ENCODE measurements at places on chromosomes 5 and 9. TPM values are rescaled to one million over a fixed set of nuclear protein-coding genes. Genes with fewer than 3 reads are reported as not detected.

Gene HAND1
- not detected for total RNA-seq

Gene ECSCR
- 345 TPM for total RNA-seq

Gene DMGDH
- not detected for total RNA-seq

Gene SECISBP2
- 42.0 TPM for total RNA-seq

DNA sequence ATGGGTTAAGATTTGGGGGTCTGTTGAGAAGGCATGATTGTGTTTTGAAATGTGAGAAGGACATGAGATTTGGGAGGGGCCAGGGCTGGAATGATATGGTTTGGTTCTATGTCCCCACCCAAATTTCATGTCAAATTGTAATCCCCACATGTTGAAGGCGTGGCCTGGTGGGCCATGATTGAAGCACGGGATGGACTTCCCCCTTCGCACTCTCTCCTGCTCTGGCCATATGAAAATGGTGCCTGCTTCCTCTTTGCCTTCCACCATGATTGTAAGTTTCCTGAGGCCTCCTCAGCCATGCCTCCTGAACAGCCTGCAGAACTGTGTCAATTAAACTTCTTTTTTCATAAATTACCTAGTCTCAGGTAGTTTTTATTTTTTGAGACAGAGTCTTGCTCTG lies 14.7 kb upstream of the NOTCH1 start:
- DNase-seq, result no peak

DNA sequence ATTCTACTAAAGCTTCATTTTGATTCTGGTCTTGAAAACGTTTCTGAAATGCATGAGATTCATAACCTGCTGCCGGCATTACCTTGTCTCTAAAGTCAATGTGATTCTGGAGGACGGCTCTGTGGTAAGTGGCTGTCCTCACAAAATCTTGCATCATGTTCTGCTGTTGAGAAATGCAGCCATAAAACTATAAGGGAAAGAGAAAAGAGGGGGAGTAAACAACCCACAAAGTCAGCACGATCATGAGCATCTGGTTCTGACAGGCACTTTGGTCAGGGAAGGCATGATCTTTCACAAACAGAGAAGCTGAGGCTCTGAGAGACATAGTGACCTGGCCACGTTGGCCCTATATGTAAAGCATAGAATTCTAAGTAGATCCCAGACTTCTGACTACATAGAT lies 168.9 kb upstream of the PUM3 start:
- no peak for DNase-seq

- no peak for DNase-seq
Measured at GRCh38 chr5:15604986-15605385, 105.0 kb downstream of the FBXL7 start.

GRCh38 chr5:154176181-154176580 lies 14.4 kb upstream of the GALNT10 start:
- no peak for DNase-seq

- DNase-seq, result no peak
Measured at GRCh38 chr5:100270023-100270771, 265.0 kb upstream of the FAM174A start.

DNA sequence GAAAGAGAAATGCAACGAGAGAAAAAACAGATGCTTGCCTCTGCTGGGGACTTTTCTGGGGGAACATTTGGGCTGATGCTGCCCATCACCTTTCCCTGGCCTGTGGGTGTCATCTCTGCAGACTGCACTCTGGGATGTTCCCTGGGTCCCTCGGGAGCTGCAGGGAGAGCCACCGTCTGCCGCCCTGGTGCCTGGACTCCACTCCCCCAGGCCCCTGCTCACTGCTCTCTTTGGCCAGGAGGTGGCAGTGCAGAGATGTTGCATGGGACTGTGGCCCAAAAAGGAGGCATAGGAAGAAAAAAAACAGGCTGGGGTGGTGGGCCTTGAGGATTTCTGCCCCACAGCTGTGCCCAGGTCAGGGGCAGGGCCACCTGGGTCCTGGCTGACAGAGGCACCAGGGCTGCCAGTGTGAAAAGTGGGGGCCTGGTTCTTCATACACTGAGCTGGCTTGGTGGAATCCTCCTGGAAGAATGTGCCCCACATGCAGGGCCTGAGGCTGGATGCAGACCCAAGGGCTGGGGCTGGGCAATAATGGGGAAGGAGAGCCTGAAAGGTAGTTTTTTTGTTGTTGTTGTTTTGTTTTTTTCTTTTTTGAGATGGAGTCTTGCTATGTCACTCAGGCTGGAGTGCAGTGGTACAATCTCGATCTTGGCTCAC lies 353.6 kb downstream of the SLIT3 start:
- DNase-seq, result no peak
